Activated effector memory CD4-positive, alpha-beta T cell treated with Interleukin-2 at 50 U/mL for 16 hours (primary cell): ENCODE measurements at places on chromosomes 3 and 15.

GRCh38 chr15:77107068-77107467, 36.2 kb upstream of the TSPAN3 start:
- DNase-seq: no peak

GRCh38 chr3:88003115-88003755, 55.6 kb downstream of the CGGBP1 start:
- no peak for DNase-seq

DNA sequence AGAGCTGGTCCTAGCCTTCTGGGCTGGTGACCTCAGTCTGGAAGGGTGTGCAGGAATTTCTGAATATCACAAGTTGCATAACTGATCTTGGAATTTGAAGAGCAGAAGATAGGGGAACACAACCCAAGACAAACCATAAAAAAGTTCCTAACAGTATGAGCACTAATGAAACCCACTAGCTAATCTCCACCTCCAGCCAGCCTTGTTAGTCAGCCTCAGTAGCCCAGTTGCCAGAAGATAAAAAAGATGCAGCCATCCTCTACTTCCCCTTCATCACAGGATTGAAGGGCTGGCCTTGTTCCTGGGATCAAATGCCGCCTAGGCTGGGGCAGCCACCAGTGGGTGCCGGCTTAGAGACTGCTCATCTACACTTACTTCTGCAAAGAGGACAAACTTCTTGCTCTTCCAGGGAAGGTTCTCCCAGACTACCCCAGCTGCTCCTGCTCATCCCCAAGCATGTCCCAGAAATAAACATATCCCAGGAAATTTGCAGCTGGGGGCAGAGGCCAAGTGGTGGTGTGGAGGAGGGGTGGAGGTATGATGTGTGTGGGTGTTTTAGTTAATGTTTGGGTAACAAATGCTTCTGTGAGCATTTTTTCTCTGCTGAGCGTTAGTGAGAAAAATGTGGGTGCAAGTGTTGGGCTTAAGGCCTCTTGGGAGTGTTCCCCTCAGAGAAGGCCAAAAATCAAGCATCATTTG, 9.2 kb upstream of the ITGA11 start:
- no peak for DNase-seq

DNA sequence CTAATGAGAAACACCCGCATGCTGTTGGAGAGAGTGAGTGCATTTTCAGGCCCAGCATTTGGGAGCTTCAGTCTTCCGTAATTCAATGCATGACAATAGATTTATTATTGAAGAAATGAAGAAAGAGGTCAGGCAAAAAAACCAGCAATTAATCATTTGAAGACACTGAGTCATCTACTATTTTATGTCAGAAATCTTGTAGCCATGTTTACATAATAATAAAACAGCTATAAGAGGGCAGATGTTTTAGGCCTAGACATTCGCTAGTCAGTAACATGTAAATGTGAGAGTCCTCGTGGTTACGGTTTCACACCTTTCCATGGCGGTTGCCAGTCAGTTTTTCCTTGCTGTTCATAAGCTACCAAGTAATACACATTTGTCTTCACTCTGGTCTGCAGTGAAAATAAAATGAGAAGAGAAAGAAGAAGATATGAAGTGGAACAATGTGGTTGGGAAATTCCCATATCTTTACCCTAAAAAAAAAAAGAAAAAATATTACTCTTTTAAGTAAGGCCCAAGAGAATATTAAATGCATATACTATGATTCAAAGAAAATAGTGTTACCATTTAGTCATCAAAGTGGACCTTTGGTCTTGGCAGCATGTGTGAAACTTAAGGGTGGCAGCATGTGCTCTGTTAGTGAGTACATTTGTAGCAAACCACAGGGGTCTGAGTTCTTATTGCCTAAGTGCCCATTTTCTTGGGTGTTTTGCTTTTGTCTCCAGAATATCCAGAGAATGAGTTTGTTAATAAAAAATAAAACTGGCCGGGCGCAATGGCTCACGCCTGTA, 140.5 kb upstream of the TBL1XR1 start:
- no peak for DNase-seq

DNA sequence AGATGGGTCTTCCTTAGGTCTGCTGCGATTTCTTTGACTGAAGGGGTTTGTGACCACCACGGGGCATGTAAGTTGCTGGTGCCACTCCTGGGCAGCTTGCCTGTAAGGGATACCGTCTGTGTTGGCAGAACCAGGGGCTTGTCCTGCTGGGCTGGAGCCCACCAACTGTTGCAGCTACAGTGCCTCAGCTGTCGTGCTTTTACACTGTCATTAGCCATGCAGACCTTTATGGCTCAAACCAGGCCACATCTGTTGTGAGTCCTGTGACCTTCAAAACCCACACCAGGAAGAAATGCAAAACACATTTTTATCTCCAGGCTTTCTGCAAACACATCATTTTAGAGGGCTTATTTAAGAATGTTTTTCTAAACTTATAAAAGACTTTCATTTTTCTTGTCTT, 168.7 kb downstream of the PTPRG start:
- DNase-seq: no peak

DNA sequence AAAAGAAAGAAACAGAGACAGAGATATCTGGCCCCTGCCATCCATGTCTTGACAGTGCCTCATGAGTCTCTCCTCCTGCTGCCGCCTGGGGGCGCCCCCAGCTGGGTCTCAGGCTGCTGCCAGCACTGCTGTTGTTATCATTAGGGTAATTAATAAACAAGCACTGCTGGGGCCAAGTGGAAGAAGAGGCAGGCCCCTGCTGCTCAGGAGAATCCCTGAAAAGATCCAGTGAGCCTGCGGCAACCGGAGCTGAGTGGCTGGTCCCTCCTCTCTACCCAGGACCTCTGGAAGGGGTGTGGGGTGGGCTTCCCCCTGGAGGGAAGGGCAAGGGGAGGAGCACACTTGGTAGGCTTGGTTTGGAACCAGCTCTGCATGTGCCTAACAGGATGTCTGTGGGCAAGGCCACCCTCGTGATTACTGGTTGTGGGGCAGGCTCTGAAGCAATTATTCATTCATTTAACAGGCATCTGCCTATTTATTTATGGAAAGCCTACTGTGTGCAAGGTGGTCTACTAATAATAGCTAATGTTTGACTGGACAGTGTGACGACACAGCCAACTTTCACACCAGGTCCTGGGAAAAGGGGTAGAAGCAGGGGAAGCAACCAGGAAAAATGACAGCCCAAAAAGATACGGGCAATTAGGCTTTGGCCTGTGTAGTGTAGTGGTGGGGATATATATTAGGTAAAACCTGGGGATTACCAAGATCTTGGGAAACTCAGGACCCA, 1.2 kb upstream of the TYRO3 start:
- DNase-seq: peak; percentile 72
